ENCODE measurements at places on chromosomes 7 and 10.
A peak's percentile ranks its signal among the peaks of the same experiment; 100 is the strongest.

- DNase-seq = peak; percentile 11
Measured at GRCh38 chr10:69089638-69090599, 2.0 kb downstream of the SRGN start.

DNA sequence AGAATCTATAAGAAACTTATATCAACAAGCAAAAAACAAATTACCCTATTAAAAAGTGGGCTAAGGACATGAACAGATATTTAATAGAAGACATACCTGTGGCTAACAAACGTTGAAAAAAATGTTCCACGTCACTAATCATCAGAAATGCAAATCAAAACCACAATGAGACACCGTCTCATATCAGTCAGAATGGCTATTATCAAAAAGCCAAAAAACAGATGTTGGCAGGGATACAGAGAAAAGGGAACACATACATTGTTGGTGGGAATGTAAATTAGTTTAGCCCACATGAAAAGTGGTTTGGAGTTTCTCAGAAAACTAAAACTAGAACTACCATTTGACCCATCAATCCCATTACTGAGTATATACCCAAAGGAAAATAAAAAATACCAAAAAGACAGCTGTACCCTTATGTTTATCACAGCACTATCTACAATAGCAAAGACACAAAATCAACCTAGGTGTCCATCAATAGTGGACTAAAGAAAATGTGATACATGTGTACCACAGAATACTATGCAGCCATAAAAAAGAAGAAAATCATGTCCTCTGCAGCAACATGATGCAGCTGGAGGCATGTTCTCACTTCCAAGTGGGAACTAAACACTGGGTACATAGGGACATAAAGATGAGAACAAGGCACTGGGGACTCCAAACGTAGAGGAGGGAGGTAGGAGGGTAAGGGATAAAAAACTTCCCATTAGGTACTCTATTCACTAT, 83.8 kb upstream of the TMEM168 start:
- no peak for DNase-seq

GRCh38 chr10:62760401-62760800, 44.1 kb upstream of the ADO start:
- DNase-seq = no peak

- DNase-seq = no peak
Measured at GRCh38 chr7:5450549-5451327, 27.1 kb upstream of the TNRC18 start.

DNA sequence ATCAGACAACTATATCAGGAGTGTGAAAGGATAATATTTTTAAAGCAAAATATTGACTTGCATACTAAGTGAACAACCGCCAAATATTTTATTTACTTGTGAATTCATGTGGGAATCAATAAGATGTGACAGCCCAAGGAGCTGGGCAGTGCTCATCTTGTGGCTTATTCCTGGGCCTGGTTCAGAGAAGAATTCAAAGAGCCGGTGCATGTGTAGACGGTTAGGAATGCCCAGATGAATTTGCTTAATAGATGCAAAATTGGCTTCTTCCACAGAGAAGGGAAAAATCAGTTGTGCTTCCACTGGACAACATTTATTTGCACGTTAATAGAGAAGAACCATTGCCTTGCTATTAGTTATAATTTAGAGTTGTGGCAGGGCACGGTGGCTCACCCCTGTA, 4.4 kb downstream of the MYL7 start:
- DNase-seq = no peak

DNA sequence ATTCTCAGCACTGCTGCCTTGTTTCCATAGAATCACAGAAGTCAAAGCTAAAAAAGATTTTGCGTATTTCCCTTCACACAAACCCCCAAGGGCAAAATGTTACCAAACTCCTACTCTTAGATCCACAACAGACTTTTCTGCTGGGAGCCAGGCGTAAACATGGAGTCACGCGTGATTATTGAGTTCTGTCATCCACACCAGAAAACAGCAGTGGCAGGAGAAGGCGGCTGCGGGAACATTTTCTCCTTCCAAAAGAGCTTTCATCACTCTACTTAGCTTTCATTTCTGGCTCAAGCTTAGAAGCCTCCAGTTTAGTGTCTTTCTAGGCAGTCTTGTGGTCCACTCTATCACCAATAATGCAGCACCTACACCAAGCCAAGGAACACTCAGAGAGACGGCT, 712.9 kb upstream of the NRP1 start:
- DNase-seq = no peak

DNA sequence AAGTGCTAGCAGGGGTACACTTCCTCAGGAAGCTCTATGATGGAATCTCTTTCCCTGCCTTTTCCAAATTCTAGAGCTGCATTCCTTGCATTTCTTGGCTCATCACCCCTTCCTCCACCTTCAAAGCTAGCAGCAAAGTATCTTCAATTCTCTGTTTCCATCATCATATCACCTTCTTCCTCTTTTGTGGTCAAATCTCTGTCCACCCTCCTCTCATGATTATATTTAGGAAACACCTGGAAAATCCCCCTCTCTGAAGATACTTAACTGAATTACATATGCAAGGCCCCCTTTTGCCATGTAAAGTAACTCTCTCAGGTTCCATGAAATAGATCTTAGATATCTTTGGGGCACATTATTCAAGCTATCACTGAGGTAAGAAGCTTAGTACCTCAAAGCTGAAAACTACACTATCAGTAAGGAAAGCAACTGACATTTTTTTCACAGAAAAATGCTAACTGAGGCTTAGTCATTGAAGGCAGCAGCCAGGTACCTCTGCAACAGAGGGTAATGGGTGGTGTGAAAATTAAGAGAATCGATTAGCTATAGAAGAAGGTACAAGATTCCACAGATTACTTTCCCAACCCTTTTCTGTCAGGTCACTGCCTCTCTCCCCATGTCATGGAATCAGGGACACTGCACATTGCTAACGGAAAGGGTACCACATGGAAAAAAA, 197.3 kb downstream of the MACC1 start:
- no peak for DNase-seq

DNA sequence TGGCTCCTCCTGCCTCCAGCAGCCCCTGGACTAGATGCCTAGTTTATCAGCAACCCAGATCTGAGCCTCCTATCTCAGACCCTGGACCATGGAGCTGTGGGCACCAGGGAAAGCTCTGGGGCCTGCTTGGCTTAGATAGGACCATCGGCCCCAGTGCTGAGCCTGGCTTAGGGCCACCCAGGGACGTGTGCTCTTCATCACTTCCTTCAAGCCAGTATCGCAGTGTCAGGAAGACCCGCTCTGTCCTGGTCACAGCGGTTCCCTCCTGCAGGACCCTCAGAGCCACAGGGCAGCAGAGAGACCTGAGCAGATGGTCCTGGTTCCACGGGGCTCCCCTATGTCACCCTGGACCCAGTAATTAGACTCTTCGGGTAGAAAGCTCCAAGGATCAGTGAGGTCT, 105.7 kb upstream of the FAM20C start:
- no peak for DNase-seq

- DNase-seq = no peak
Measured at GRCh38 chr7:152054367-152055230, 29.1 kb downstream of the GALNT11 start.

DNA sequence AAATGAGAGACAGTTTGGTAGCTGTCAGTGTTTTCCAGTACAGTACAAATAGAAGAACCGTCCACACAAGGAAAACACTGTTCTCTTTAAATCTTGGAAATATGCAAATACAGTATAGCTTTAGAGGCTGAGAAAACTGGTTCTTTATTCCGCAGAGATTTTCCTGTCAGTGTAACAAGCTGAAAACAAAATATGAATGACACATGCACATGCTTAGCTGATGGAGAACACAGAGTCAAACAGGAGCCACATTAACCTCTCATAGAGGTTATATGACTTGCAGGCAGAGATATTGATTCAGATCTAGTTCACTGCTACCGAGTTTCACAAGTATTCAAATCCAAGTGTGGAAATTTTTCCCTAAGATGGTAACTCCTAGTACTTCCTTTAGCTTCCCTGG, 135.2 kb upstream of the C1QL3 start:
- DNase-seq = no peak

GRCh38 chr10:127089446-127089845, 106.9 kb downstream of the INSYN2A start:
- no peak for DNase-seq

- DNase-seq = no peak
Measured at GRCh38 chr7:11570922-11571550, 261.0 kb downstream of the THSD7A start.

GRCh38 chr10:72340510-72341261, 14.0 kb downstream of the DNAJB12 start:
- DNase-seq = peak; percentile 48

DNA sequence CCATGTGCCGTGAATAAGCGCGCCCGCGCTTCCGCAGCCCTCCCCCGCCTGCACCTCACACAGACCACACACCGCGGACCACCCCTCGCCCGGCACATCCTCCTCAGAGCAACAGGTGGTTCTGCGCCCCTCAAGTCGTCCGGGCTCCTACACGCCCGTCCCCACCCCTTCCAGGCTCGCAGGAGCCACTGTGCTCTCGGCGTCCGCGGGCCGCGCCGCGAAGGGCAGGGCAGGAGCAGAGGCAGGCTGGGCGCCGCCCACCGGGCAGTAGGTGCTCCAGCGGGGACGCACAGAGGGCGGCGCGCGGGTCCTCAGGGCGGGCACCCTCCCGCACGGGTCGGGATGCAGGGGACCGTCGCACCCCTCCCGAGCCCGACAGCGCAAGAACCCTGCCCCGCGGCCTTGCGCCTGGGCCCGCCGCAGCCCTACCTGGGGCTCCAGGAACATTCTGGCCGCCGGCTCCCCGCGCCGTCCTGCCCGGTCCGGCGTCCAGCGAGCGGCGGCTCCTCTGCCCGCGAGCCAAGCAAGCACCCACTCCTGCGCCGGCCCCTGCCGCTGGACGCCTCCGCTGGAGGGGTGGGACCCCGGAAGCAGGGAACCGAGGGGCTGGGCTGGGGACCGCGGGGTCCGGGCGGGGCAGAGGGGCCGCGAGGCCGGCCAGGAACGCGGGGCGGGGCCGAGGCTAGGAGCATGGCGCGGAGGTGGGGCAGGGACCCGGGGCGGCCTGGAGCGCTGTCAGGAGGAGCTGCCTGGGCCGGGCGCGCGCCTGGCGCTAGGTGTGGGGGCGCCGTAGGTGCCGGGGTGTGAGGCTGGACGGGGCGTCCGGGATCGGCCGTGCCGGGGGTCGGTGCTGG, 37.4 kb downstream of the RASGEF1A start:
- DNase-seq = no peak

- DNase-seq = no peak
Measured at GRCh38 chr7:109322833-109323232, 753.2 kb downstream of the DNAJB9 start.

GRCh38 chr7:31082447-31082846, 30.3 kb downstream of the ADCYAP1R1 start:
- no peak for DNase-seq

GRCh38 chr7:96097835-96098234, 224.1 kb downstream of the SLC25A13 start:
- no peak for DNase-seq

- no peak for DNase-seq
Measured at GRCh38 chr10:71214641-71215559, 2.5 kb downstream of the UNC5B start.
